ENCODE measurements at places on chromosomes 5 and 9.

DNA sequence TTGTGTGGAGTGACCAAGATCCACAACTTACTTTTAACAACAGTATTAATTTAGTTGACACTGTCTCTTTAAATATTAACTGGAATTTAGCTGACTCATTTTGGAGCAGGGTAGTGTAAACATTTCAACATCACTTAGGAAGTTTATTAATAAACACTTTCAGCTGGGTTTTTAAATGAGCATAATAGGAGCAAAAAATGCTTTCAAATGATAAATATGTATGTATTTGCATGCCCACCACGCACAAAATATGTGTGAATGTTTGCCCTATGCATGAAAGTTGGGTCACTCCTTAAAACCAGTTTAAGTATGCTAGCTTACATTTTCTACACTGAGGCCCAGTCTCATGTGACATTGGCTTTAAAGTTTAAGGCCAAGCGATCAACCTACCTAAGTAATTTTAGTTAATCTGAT is 2.9 kb downstream of the ZFAND5 start:
- DNase-seq, result no peak

DNA sequence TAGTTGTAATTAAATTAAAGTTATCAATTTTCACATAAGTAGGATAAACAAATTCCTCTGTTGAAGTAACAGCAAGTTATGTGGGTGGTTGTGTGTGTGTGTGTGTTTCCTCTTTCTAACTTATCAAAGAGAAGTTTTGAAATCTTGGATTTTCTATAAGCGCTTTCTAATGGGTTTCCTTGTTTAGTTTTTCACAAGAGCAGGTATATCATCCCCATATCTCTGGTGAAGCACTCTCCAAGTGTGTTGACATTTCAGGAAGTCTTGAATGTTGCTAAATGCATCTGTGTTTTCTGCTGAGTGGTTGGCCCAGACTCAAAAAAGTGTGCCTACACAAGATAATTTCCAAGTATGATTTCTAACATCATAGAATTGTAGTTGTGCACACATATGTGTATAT is 43.3 kb downstream of the PRDM6 start:
- no peak for DNase-seq

DNA sequence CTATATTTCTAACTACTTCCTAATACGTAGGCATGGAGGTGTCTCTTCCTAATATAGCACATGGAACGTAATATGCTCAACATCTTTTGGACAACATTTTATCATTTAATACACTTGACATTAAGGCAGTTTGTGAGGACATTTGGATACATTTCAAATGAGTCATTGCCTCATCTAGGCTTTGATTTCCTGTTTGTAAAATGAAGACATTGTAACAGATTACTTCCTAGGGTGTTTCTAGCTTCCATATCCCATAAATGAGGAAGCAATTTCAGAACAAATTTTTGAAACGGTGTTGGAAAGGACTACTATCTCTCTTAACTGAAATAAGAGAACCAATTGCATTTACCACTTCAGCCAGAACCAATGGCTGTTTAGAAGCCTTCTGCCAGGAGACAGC is 38.7 kb downstream of the SLC28A3 start:
- no peak for DNase-seq

DNA sequence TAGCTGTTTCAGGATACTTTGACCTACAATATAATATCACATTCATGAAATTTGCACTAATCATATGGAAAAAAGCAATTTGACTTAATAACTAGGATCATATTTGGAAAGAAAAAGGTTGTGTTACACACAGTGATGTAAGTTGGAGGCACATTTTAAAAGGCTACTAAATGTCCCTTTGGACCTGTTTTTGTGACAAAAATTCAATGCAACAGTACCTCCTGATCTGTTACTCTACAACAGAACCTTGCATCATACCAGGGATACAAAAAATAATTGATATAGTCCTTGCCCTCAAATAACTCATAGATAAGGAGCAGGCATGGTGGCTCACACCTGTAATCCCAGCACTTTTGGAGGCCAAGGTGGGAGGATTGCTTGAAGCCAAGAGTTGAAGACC is 67.1 kb downstream of the BAAT start:
- no peak for DNase-seq

DNA sequence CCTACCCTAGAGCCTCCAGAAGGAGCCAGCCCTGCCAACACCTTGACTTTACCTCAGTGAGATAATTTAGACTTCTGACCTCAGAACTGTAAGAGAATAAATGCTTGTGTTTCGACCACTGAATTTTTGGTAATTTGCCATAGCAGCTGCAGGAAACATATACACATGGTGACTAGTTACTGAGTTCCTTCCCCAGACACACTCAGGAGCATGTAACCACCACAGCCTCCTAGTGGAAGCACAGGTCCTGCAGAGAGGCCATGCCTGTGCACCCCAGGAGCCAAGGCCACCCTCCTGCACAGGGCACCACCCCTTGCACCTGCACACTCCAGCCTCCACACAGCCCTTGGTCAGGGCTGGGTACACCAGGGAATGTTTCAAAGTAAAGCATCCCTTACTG is 7.6 kb upstream of the CAMSAP1 start:
- DNase-seq, result peak; percentile 27
